ENCODE measurements at places on chromosomes 12 and 14.

DNA sequence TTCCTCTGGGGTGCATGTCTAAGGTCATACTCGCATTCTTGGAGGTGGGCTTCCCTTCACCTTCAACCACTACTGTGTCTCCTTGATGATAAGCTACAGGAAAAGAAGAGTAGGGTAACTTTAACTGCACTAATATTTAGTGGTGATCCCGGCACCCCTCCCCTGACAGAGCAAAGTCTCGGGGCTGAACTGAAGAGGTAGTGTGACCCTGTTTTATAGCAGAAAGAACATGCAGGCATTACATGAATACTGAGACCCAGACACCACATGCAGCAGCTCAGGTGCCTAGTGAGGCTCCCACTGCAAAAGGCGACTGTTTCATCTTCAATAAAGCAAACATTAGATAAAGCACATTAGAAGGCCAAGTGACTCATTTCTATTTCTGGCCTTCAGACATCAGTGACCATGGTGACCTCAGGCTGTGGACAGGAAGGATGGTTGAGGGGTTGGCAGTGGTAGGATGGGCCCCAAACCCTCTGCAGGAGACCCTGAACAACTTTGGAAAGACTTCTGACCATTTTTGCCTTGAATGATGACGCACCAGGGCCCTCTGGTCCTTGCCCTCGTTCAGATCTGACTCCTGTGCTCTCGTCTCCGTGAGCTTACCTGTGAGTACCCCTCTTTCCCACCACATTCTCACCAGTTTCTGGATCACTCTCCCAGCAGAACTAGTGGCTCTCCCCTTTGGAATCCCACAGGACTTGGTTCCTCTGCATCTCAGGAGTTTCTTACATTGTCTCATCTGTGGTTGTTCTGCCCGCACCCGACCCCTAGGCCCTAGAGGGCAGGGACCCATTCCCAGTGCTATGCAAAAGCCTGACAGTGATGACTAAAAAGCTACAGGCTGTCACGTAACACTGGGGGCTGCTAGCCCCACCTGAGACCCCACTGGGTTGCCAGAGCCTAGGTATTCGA is 23.8 kb upstream of the JPH4 start:
- DNase-seq, result no peak

GRCh38 chr14:68482018-68482417 is 310.8 kb downstream of the ZFP36L1 start:
- no peak for DNase-seq

- DNase-seq, result no peak
These were observed 144.4 kb downstream of the RIMBP2 start for GRCh38 chr12:130571734-130572133.

DNA sequence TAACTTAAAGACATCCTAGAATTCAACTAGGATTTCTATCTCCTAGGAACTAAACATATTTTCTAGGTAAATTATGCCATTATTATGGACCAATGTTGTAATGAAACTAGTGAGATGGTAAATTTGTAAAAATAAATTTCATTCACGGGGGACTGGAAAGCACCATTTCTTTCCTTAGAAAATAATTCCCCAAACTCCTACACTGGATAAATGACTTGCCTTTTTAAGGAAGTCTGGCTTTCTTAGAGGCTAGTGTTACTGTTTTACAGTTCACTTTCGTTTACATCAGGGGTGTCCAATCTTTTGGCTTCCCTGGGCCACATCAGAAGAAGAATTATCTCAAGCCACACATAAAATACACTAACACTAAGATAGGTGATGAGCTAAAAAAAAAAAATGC is 3.3 kb downstream of the SLC39A9 start:
- no peak for DNase-seq

GRCh38 chr12:17489452-17489851 is 600.5 kb downstream of the RERGL start:
- DNase-seq, result no peak

GRCh38 chr12:71439613-71440344 is at the start of gene LGR5:
Gene LGR5, plus strand, starts transcription at chr12:71439798. Its CDS starts 283 bp downstream, at chr12:71440081.
- DNase-seq, result no peak

GRCh38 chr14:36513451-36514277 is 6.4 kb downstream of the NKX2-1 start:
- no peak for DNase-seq

- DNase-seq, result no peak
These were observed 238.8 kb downstream of the AACS start for GRCh38 chr12:125304029-125304428.

GRCh38 chr14:56127156-56127555 is 8.9 kb downstream of the PELI2 start:
- no peak for DNase-seq

DNA sequence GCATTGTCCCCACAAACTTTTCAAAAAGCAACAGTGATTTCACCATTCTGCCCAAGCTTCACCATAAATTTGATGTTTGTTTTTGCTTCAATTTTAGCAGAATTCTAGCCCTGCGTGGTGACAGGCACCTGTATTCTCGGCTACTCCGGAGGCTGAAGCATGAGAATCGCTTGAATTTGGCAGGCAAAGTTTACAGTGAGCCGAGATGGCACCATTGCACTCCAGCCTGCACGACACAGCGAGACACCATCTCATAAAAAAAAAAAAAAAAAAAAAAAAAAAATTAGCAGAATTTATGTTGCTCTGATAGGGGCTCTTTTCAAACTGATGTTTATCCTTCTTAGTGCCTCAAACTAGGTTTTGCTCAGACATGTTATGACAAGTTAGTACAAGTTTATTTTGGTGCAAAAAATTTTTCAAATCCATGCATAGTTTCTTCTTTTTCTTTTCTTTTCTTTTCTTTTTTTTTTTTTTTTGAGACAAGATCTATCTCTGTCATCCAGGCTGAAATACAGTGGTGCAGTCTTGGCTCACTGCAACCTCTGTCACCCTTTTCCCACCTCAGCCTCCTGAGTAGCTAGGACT is 24.3 kb downstream of the RASSF3 start:
- no peak for DNase-seq

- no peak for DNase-seq
These were observed 1.9 kb upstream of the RAB35 start for GRCh38 chr12:120118321-120119061.

GRCh38 chr12:101854747-101855146 is 22.6 kb upstream of the DRAM1 start:
- DNase-seq, result no peak

- no peak for DNase-seq
These were observed 33.2 kb upstream of the STRN3 start for GRCh38 chr14:31059152-31059924.

- DNase-seq, result no peak
These were observed 92.0 kb downstream of the RAD51B start for GRCh38 chr14:67911562-67911961.

DNA sequence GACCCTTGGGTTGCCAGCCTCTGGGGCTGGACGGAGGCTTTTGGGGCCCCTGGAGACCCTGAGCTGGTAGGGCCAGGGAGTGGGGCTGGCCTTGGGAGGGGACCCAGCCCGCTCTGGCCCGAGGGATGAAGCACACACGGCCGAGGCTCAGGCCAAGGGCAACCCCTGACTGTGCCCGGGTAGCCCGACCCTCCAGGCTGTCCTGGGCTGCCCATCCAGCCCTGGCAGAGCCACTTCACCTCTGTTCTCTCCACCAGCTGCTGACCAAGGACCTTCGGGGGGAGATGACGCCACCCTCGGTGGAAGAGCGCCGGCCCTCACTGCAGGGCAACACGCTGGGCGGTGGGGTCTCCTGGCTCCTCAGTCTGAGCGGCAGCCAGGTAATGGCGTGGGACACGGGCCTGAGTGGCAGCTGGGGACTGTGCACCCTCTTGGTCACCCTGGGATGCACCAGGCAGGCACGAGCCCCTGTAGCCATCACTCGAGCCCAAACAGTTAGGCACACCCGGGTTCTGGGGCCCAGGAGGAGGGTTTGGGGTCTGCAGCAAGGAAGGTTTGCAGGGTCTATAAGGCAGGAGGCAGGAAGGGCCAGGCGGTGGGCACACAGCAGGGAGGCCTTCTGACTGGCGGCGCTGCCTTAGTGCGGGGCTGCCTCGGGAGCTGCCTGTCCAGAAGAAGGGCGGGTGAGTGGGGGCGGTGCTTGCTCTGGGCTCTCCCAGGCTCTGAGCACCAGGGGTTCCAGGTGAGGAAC is 19.7 kb downstream of the ASPG start:
- DNase-seq, result no peak

DNA sequence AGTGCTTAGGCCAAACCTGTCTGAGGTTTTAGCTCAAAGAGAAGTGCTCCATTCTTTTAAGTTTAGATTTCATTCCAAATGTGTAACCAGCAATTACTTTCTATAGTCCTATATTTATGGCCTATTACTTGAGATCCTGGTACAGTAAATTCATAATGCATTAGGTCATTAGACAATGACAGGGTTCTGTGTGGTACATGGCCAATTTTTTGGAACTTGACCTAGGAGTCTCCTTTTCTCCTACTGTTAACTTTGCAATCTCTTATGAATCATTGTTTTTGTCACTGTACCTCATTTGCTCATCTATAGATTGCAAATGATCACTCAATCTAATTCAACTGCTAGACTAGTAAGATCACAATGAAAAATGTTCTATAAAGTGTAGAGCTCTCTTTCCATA is 136.7 kb downstream of the PDE3A start:
- DNase-seq, result no peak

DNA sequence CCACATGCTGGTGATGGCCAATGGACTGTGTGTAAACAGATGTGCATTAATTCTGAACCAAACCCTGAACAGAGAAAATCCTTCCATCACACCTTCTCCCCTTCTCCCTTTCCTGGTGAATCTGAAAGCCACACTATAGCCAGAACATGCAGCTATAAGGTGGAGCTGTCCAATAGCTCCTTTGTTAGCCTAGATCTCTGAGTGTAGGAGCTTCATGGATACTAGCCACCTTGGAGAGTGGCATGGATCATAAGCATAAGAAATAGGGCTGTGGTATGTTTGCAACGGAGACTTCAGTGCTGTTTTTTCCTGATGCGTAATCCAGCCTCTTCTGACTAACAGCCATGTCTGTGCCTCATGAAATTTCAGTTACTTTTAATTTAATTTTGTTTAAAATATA is 364.5 kb downstream of the BTG1 start:
- no peak for DNase-seq

- no peak for DNase-seq
These were observed 408.2 kb upstream of the CCDC196 start for GRCh38 chr14:66078006-66078405.

DNA sequence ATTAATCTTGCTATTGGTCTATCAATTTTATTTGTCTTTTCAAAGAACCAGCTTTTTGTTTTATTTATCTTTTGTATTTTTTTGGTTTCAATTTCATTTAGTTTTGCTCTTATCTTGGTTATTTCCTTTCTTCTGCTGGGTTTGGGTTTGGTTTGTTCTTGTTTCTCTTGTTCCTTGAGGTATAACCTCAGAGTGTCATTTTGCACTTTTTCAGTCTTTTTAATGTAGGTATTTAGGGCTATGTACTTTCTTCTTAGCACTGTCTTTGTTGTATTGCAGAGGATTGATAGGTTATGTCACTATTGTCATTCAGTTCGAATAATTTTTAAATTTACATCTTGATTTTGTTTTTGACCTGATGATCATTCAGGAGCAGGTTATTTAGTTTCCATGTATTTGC is 92.7 kb upstream of the DCD start:
- DNase-seq, result no peak

DNA sequence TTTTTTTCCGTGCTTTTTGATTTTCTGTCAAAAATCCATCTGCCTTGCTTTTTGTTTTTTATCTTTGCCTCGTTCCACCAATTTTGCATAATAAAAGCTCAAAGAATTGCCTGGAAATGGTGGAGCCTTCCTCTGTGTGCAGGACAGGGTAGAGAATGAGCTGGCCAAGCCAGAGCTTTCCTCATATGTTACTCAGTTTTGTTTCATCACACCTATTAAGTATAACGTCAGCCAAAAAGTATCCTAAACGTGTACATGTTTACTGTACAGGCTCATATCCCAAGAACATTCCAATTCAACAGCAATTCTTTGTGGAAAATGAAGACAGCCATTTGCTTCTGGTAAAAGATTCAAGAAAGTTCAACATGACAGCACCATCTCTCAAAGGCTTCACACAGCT is 191.2 kb upstream of the LMNTD1 start:
- no peak for DNase-seq

- no peak for DNase-seq
These were observed 23.1 kb upstream of the LGALS3 start for GRCh38 chr14:55105991-55106390.

GRCh38 chr14:100297320-100298300 is 8.6 kb downstream of the SLC25A29 start:
- DNase-seq, result no peak

- no peak for DNase-seq
These were observed 40.7 kb upstream of the KIF21A start for GRCh38 chr12:39483597-39483996.

DNA sequence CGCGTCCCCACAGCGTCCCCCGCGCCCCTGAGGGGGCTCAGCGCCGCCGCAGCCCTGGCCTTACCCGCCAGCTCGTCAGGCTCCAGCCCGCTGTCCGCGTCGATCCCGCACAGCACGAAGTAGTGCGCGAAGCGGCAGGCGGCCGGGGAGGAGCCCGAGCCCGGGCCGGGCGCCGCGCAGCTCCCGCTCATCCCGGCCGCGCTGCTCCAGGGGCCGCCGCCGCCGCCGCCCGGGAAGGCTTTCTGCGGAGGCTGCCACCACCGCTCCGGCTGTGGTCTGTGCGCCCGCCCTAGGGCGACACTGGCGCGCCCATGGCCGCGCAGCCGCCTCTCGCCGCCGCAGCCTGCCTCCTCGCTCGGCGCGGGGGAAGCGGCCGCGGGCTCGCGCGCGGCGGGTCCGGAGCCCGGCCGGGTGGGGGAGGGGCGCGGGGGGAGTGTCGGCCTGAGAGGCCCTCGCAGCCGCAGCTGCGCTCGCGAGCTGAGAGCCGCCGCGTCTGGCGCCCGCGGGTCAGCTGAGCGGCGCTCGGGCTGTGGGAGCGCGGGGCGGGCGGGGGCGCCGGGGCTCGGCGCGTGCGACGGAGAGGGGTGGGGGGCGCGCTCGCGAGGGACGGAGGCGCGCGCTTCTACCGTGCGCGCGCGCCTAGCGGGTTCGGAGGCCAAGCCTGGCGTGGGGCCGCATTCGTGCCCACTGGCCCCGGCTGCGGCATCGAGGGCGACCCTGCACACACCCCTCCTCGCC is at the start of gene DENND5B:
DENND5B (minus strand) TSS at position 495 of the 738 bp plus-strand sequence; CDS start at position 191, 304 bp downstream.
- peak; percentile 35 for DNase-seq

GRCh38 chr14:91348845-91349465 is 68.7 kb downstream of the CCDC88C start:
- DNase-seq, result no peak

GRCh38 chr14:21033133-21033698 is 1.4 kb downstream of the RNASE13 start:
- DNase-seq, result no peak

DNA sequence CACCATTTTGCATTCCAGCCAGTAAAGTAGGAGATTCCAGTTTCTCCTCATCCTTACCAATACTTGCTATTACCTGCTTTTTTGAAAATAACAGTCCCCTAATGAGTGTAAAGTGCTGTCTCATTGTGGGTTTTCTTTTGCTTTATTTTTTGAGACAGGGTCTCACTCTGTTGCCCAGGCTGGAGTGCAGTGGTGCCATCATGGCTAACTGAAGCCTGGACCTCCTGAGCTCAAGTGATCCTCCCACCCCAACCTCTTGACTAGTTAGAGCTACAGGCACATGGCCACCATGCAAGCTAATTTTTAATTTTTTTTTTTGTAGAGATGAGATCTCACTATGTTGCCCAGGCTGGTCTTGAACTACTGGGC is 60.6 kb downstream of the NINJ2 start:
- no peak for DNase-seq

- no peak for DNase-seq
These were observed 45.4 kb upstream of the PPP4R3A start for GRCh38 chr14:91555531-91555930.

- DNase-seq, result peak; percentile 74
These were observed 61.5 kb upstream of the PTGR2 start for GRCh38 chr14:73789989-73790581.

Data from amniotic stem cell (primary cell).